NCI-H1417 treated with DMSO at 0.1 percent for 48 hours (cell line): ENCODE measurements at places on chromosomes 16 and 17.

DNA sequence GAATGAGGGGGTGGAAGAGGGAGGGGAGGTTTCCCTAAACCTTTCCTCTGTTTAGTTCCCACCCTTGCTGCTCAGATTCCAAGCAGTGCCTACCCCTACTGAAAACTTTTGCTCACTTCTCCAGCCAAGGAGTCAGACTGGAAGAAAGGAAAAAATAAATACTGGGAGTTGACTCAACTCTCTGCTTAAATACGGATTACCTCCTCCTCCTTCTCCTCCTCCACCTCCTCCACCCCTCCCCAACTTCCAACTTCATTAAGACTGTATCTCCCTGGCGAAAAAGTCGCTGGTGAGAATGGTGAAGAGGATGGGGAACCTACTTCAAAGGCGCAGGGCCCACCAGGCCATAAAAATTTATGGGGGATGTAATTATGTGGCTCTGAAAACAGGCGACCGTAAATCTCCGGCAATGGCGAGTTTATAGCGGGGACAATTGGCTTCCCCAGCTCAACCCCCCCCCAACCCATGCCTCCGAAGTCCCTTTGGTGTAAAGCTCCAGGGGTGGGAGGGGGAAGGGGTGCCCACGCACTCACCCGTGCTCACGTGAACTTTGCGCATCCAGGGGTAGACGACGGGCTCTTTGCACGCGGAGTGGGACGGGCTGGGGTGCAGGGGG, 712 bp downstream of the HOXB4 start:
- no peak for DNase-seq

DNA sequence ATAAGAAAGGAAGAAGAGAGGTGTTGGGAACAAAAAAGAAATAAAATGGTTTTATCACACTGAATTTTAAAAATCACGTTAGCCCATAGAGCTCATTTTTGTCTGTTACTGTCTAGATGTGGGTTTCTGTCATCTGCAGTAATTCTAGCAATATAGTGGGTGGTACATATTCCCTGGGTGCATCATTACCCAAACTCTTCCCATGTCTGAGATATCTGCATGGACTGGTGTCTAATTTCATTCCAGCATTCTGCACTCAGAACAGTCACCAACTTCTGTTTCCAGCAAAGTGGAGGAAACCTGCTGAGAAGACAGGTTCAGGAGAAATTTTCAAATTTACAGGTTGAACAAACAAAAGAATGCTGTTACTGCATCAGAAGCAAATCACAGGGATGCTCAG, 263.8 kb downstream of the CDH11 start:
- DNase-seq, result no peak

DNA sequence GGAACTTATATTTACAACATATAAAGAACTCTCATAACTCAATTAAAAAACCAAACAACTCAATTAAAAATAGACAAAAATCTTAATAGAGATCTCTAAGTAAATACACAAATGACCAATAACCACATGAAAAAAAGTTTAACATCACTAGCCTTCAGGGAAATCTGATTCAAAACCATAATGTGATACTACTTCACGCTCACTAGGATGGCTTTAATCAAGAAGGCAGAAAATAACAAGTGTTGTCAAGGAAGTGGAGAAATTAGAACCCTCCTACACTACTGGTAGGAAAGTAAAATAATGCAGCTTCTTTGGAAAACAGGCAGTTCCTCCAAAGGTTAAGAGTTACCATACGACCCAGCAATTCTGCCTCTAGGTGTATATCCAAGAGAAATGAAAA, 8.4 kb downstream of the PHF12 start:
- DNase-seq, result no peak

DNA sequence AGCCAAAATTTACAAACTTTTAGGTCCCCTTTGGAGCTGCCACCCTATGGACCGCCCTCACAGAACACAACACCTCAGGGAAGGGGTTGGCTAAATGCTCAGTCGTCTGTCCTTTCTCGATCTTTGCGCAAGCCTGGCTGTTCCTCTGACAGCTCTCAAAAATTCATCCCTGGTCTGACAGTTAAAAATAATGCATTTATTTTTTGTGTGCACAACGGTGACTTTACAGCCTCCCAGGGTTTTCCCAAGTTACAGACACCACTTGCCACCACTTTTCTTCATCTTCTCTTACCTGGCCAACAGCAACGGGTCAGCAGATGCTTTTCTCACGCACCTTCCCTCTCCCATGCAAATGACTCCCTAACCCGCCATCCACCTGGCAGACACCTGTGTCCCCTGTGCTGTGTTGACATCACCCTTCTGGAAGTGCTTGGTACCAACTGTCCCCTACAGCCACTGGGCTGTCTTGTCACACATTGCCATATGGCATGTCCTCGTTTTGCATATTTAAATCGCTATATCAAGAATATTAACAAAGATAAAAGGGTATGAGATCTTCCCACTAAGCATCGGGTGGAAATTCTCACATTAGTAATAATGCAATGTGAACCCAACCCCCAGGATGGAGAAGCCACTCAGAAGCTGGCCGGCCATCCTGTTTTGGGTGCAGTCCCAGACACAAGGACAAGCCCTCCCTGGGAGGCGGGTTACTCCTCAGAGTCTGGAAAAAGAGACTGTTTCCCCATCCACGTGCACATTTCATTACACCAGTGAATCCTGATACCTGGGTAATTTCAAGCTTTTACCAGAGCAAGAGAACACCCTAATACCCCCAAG, 187.0 kb downstream of the ZFHX3 start:
- no peak for DNase-seq

DNA sequence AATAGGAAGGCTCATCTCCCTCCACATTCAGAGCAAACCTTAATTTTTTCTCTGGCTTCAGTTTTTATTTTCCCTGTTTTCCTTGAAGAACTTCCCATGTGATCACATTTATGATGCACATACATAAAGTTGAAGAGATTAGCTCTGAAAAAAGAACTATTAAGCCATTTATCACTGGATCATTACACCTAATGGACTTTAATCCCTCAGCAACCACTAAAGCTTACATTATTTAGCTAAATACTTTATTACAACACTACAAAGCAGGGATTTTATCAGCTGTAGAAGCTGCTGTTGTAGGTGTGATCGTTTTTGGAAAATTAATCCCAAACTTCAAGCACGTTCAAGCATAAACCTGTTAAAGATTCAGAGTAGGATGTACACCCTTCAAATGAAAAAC, 21.1 kb downstream of the SMYD4 start:
- no peak for DNase-seq

- DNase-seq, result no peak
Observed at GRCh38 chr17:72487731-72488494, 367.1 kb downstream of the SOX9 start.

- DNase-seq, result no peak
Observed at GRCh38 chr16:84475643-84476240, 28.7 kb downstream of the MEAK7 start.

- DNase-seq, result no peak
Observed at GRCh38 chr16:13332713-13333255, 431.4 kb downstream of the SHISA9 start.

DNA sequence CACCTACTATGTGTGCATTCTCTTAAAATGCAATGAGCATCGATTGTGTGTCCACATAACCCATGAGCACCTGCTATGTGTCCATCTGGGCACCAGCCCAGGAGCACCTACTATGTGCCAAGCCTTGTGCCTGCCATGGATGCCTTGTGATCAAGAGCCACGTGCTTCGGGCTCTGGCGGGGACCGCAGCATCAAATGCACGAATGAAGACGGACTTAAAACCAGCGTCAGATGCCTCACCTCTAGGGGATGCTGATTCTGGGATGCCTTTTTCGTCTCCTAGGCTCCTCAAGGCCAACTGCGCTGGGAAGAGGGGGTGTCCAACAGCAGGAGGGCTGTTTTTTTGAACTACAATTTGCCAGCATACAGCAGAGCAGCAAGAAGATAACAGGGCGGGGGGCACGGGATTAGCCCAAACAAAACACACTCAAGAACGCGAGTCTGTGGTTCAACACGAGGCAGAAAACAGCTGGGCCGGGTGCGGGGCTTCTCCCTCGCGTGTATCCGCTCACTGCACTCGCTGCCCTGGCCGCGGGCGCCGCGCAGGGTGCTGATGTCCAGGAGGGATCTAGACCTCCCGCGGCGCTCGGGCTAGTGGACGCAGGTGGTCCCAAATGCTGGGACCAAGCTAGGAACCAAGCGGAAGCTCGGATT, 1.2 kb upstream of the GLIS2 start:
- no peak for DNase-seq
